CD8-positive, alpha-beta memory T cell (primary cell): ENCODE measurements at places on chromosomes 6 and 20.
A peak's percentile ranks its signal among the peaks of the same experiment; 100 is the strongest.

DNA sequence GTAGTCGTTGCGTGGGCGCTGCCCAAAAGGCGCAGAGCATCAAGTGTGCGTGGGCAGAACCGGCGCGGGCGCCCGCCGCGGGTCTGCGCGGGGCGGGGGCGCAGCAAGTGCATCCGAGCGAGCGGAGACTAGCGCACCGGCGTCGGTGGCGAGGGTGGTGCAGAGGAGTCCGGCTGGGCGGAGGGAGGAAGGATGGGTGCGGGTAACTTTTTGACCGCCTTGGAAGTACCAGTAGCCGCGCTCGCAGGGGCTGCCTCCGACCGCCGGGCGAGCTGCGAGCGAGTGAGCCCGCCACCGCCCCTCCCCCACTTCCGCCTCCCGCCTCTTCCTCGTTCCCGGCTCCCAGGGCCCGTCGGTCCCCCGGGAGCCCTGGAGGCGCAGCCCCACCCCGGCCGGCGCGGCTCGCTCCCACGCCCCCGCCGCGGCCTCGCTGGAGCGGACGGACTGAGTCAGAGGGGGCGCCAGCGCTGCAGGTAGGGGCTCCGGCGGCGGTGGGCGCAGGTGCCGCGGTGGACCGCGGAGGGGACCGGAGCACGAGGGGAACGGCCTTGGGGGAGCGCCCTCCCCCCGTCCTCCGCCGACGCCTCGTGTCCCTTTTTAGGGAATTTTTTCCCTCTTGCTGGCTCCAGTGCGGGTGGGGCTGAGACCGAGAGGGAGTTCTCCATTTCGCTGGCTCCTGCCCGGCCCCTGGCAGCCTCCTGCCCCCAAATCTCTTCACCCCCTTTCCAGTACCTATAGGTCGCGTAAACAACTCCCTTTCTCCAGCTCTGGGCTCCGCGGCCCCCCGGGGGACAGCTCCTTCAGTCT lies 1.6 kb upstream of the DBNDD2 start:
- DNase-seq, result peak; percentile 58
- H3K36me3 ChIP-seq, result no peaks in the 10 kb centered on the region
- no peaks in the 10 kb centered on the region for H3K27me3 ChIP-seq
- peak overlapping the region; percentile 57 for H3K27ac ChIP-seq
- peaks cover 5% of the 10 kb centered on the region for H3K4me1 ChIP-seq

GRCh38 chr20:54123587-54124180 lies 50.1 kb downstream of the CYP24A1 start:
- H3K4me1 ChIP-seq, result no peaks in the 10 kb centered on the region
- H3K4me3 ChIP-seq, result no peak overlapping the region
- H3K27ac ChIP-seq, result no peak overlapping the region

- H3K27ac ChIP-seq, result no peak overlapping the region
- no peaks in the 10 kb centered on the region for H3K36me3 ChIP-seq
- H3K4me3 ChIP-seq, result no peak overlapping the region
Observed at GRCh38 chr20:38290829-38291814, 12.8 kb upstream of the BPI start.

GRCh38 chr6:113122060-113122459 lies 735.1 kb upstream of the MARCKS start:
- no peak overlapping the region for H3K4me3 ChIP-seq
- no peak for DNase-seq
- no peaks in the 10 kb centered on the region for H3K36me3 ChIP-seq
- H3K27ac ChIP-seq, result no peak overlapping the region
- H3K4me1 ChIP-seq, result no peaks in the 10 kb centered on the region

GRCh38 chr6:119224095-119224701 lies 125.4 kb downstream of the MAN1A1 start:
- no peaks in the 10 kb centered on the region for H3K27me3 ChIP-seq
- H3K4me3 ChIP-seq, result no peak overlapping the region
- no peaks in the 10 kb centered on the region for H3K36me3 ChIP-seq
- H3K27ac ChIP-seq, result no peak overlapping the region
- H3K4me1 ChIP-seq, result no peaks in the 10 kb centered on the region

- no peak overlapping the region for H3K4me3 ChIP-seq
- no peak for DNase-seq
- no peaks in the 10 kb centered on the region for H3K36me3 ChIP-seq
- no peaks in the 10 kb centered on the region for H3K27me3 ChIP-seq
- H3K4me1 ChIP-seq, result no peaks in the 10 kb centered on the region
- no peak overlapping the region for H3K27ac ChIP-seq
Observed at GRCh38 chr6:121925534-121926255, 473.8 kb upstream of the HSF2 start.

- H3K4me3 ChIP-seq, result no peak overlapping the region
- no peaks in the 10 kb centered on the region for H3K27me3 ChIP-seq
- H3K4me1 ChIP-seq, result no peaks in the 10 kb centered on the region
- H3K36me3 ChIP-seq, result no peaks in the 10 kb centered on the region
- no peak for DNase-seq
Observed at GRCh38 chr6:14016432-14016831, 91.7 kb downstream of the RNF182 start.

- no peak overlapping the region for H3K4me3 ChIP-seq
- no peaks in the 10 kb centered on the region for H3K27me3 ChIP-seq
- no peak for DNase-seq
Observed at GRCh38 chr20:56934888-56935287, 305.8 kb downstream of the TFAP2C start.

DNA sequence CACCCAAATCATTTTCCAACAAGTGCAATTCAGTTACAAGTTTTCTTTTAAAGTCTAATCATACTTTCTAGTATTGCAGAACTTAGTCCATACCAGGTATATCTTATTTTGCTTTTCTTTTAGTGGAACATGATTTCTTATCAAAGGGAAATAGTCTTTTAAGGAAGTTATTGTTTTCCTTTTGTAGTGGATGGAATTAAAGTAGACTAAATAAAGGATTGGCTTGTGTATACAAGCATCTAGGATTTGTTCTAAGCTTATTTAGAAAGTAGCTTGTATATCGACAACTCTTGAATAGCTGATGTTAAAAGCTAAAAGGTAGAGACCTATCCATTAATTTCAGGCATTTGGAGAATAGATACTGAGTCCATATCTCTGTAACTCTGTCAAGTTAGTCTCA lies 14.8 kb downstream of the DCBLD1 start:
- no peak for DNase-seq
- no peaks in the 10 kb centered on the region for H3K27me3 ChIP-seq
- no peak overlapping the region for H3K27ac ChIP-seq
- H3K4me3 ChIP-seq, result no peak overlapping the region
- no peaks in the 10 kb centered on the region for H3K36me3 ChIP-seq

- no peak overlapping the region for H3K27ac ChIP-seq
- H3K36me3 ChIP-seq, result no peaks in the 10 kb centered on the region
- no peak for DNase-seq
- no peak overlapping the region for H3K4me3 ChIP-seq
- no peaks in the 10 kb centered on the region for H3K4me1 ChIP-seq
- no peaks in the 10 kb centered on the region for H3K27me3 ChIP-seq
Observed at GRCh38 chr6:80289727-80290126, 183.3 kb downstream of the BCKDHB start.
